Left kidney (tissue), 8 donors: ENCODE measurements at places on chromosomes 3 and 15.

DNA sequence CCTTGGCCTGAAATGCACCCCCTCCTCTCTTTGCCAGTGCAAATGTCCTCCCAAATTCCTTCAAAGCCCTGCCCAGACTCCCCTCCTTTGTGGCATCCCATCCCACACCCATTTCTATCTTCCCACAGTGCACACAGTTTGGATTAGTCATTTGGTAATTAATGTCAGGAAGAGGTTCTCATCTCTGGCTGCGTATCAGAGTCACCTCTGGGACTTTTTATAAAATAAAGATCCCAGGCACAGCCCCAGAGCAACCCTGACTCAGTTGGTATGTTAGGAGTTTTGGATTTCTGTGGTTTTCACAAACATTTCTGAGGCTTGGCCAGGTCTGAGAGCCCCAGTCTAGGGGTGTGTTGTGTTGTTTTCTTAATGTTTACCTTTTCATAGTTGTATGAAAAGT lies 41.6 kb downstream of the C3orf20 start:
- no peak for DNase-seq

GRCh38 chr3:121411523-121411922 lies 134.3 kb downstream of the POLQ start:
- no peak for DNase-seq

GRCh38 chr3:154615471-154615870 lies 185.5 kb upstream of the GPR149 start:
- DNase-seq: no peak

GRCh38 chr3:191997093-191997492 lies 536.1 kb downstream of the PYDC2 start:
- DNase-seq: no peak

- no peak for DNase-seq
These were observed 35.1 kb upstream of the IL12A start for GRCh38 chr3:159953325-159954085.

DNA sequence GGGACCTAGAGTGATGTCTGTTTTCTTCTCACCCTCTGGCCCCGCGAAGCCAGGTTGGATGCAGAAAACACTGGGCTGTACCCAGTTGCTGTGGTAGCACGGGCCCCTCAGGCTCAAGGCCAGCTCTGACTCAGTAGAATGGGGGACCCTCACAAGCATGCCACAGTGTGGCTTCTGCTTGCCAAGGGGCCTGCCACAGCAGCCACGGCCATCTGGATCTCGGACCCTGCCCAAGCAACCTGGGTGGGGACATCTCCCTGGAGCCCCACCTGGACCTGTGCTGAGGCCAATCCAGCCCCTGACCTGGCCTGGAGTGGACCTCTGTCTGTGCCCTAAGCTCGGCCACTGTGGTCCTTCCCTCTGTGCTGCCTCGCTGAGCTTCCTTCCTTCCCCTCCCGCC lies 59.0 kb downstream of the MGLL start:
- DNase-seq: no peak

DNA sequence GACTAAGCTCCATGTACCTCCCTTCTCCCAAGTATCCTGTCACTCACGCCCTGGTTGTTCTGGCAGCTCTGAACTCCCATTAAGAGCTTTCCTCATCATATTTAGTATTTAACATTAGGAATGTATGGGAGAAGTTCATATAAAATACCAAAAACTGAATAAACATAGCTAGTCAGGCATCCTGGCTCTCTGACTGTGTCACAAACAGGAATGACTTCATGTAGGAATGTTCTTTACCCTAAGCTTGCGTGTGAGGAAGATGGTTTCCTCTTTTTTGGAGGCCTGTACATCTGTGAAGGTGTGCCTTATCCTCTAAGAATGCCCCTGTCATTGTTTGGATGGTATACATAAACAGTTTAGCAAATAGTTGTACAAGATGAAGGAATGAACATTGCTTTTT lies 38.6 kb downstream of the SEMA6D start:
- no peak for DNase-seq

- DNase-seq: no peak
These were observed 192.6 kb upstream of the PRICKLE2 start for GRCh38 chr3:64417816-64418215.

GRCh38 chr15:61764981-61765380 lies 295.3 kb downstream of the VPS13C start:
- DNase-seq: no peak

- DNase-seq: no peak
These were observed 59.8 kb downstream of the TMED3 start for GRCh38 chr15:79370716-79371115.

- no peak for DNase-seq
These were observed 84.7 kb upstream of the LMCD1 start for GRCh38 chr3:8416965-8417364.

- DNase-seq: no peak
These were observed 95.8 kb downstream of the PPARG start for GRCh38 chr3:12384451-12385233.

DNA sequence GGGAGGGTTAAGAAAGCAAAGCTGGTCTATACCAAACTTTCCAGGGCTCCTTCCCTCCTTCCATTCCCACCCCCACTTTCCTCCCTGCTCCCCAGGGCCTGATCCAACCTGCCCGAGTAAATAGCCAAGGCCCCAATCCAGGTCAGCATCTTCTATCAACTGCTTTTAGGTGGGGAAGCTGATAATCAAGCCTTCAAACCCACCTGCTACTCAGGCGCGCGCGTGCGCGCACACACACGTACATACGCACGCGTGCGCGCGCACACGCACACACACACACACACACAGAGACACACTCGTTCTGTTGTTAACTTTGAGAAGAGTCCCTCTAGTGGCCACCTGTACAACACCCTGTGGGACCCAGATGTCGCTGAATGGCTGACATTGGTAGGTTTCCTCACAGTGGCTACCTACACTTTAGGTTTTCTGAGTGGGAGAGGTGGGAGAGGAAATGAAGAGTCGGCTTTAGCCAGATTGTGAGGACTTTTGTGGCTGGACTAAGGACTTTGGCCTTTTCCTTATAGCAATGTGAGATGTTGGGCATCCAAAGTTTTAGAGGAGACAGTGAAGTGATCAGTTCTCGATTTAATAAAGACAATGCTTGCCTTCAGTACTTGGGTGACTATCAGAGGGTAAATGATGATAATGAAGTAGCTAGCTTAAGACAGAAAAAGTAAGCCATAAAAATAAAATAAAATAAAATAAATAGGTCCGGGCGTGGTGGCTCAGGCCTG lies 179.9 kb upstream of the C2CD4B start:
- peak; percentile 80 for DNase-seq

GRCh38 chr15:22974745-22975144 lies 5.4 kb downstream of the CYFIP1 start:
- no peak for DNase-seq

- DNase-seq: no peak
These were observed 645 bp downstream of the COPS2 start for GRCh38 chr15:49154799-49155109.

DNA sequence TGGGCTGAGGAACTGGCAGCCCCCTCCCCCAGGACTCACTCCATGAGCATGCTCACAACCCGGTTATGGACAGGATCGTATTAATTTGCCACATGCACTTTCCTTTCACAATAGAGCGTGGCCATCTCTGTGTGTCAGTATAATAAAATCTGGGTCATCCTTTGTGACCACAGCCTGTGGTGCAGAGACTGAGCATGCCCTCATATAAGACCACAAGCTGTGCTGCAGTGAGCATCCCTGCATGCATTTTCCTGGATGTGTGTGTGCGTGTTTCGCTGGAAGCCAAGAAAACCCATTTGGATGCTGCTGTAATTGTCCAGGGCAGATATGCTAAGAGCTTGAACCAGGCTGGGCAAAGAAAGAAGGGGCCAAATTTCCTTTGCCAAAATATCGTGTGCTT lies 39.7 kb downstream of the CYP11A1 start:
- DNase-seq: no peak

- DNase-seq: peak; percentile 18
These were observed 55.4 kb downstream of the EOMES start for GRCh38 chr3:27666708-27667107.

DNA sequence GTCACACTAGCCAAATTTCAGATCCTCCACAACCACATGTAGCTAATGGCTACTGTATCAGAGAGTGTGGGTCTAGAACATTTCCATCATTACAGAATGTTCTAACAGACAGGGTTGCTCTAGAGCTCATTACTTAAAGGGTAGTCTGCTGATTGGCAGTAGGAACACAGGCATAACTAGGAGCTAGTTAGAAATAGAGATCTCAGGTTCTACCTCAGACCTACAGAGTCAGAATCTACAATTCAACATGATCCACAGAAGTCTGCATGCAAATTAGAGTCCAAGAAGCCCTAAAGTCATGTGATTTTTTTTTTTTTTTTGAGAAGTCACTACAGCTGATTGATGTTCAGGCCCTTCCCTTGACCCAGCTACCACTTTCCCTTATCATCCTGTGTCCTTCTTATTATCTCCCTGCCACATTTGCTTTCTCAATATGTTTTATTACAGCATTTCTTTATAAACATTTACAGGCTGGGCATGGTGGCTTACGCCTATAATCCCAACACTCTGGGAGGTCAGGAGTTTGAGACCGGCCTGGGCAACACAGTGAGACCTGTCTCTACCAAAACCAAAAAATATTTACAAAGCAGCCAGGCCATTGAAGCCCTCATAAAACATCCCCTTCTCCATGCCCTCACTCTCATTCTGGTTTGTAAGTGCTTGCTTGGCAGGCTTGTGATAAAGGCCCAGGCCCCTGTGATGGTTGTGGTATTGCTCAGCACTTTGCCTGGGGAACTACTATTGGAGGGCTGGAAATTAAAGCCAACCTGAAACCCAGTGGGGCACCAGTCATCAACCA lies 3.8 kb upstream of the ABHD5 start:
- DNase-seq: no peak

- DNase-seq: no peak
These were observed 58.4 kb upstream of the ATP2C1 start for GRCh38 chr3:130835483-130835882.

DNA sequence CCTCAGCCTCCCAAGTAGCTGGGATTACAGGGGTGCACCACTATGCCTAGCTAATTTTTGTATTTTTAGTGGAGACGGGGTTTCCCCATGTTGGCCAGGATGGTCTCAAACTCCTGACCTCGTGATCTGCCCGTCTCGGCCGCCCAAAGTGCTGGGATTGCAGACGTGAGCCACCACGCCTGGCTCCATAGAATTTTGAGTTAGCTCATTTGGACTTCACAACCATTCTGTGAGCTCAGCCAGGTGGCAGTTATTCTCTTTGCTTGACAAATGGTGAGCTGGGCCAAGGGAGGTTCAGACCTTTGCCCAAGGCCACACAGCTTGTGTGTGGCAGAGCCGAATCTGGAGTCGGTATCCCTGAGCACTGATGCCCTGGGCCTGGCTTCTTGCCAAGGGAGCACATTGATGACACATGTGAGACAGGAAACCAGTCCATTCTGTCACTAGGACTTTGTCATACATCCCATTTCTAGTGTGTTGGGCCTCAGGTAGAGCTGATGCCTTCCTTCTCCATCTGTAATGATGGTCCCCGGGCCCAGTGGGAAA lies 17.6 kb downstream of the PODXL2 start:
- no peak for DNase-seq

GRCh38 chr15:65249641-65250040 lies 37.0 kb downstream of the PARP16 start:
- no peak for DNase-seq

GRCh38 chr3:42345811-42346210 lies 64.6 kb downstream of the LYZL4 start:
- DNase-seq: no peak

DNA sequence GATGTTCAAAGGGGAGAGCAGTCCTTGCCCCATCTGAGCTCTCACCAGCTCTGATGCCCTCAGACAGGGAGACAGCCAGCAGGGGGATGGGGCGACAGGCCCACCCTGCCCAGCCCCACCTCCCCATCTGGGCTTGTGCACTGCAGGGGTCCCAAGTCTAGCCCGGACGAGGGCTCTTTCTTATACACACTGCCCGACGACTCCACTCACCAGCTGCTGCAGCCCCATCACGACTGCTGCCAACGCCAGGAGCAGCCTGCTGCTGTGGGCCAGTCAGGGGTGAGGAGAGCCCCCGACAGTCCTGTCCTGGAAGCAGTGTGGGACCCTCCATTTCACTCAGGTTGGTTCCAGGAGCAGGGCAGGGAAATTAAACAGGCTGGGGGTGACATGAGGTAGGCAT lies 73.9 kb downstream of the BOC start:
- DNase-seq: no peak

DNA sequence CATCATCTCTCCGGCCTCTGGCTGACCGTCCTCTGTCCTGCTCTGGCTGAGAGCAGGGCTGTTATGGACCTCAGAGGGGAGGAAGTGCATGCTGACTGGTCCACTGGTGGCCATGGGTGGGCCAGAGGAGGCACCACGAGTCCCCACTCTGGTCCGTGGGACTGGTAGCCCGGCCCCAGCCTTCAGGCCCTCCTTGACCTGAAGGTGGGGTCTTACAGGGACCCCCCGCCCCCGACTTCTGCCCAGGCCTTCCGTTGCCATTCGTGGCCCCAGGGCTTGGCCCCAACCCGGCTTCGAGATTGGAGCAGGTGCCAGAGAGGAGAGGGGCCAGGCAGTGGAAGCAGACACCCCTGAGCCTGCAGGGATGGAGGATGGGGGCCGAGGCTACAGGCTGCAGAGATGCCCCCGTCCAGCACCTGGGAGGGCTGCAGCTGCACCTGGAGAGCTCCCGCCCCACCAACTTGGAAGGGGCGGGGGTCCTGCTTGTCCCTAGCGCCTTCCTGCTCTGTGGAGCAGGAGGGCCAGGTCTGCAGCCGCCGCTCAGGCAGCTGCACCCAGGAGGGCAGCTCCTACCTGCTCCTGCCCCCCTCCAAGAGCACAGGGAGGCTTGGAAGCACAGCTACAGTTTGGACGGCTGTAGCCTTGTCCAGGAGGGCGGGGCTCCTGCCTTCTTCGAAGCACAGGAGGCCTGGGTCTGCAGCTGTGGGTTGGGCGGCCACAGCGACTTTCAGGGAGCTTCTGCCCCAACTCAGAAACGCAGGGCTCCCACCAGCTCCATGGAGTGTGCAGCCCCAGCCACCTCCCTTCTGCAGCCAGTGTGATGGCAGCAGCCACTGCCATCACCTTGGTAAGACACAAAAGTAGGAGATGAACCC lies 142.5 kb downstream of the KLF13 start:
- DNase-seq: no peak

- no peak for DNase-seq
These were observed 184.3 kb downstream of the UBE2E2 start for GRCh38 chr3:23387286-23387918.

- no peak for DNase-seq
These were observed 87.4 kb downstream of the AAGAB start for GRCh38 chr15:67167091-67167490.

DNA sequence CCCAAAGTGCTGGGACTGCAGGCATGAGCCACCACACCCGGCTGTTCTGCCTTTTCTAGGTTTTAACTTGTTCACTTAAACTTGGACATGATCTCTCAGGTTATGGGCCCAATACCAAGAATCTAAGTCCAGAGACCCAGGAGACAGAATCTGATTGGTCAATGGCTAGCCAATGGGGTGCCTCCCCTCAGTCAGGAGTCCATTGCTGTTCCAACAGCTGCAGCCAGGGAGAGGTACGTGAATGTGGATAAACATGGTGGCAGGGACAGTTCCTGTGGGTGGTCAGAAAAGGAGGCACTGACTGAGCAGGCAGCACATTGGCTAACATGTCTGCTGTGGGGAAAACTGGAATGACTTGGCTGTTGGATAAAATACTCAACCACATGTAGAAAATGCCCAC lies 140.3 kb downstream of the RPLP1 start:
- DNase-seq: no peak
